ENCODE measurements at places on chromosomes 16 and 17. TPM values are rescaled to one million over a fixed set of nuclear protein-coding genes. Genes with fewer than 3 reads are reported as not detected.

The CNTNAP4 gene
- 1.1 TPM for total RNA-seq

The PNMT gene
- 27.2 TPM for total RNA-seq

GRCh38 chr16:57612494-57612893 lies 15.9 kb upstream of the ADGRG1 start:
- H3K27ac ChIP-seq: no peak overlapping the region
- H3K36me3 ChIP-seq: no peaks in the 10 kb centered on the region
- H3K4me1 ChIP-seq: no peaks in the 10 kb centered on the region
- no peaks in the 10 kb centered on the region for H3K27me3 ChIP-seq

The GSDMA gene
- total RNA-seq: not detected

DNA sequence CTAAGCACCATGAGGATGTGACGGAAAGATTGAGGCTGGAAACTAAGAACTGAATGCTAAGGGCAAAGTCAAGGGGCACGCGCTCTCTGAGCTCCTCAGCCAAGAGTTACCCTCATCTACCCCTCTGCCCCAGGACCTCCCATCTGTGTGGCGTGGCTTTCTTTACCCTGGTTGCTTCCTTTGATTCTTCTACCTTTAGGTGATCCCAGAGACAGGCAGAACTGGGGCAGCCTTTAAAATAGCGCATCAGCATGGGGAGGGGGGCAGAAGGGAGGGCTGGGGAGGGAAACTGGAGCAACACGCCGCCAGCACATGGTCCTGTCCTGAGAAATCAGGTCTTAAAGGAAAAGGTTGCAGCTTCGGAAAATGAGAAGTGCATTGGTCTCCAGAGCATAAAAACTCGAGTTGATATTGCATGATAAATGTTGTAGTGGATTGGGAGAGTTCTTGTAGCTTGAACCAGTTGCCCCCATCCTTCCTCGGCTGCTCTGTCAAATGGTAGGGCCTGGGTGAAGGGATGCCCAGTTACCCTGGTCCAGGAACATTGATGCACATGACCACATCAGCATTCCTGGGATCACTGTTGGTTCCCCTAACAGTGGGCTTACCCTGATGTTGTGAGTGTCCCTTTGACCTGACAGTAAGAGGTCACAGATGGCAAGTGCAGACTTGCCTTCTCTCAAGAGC lies 29.7 kb downstream of the LDHD start:
- DNase-seq: no peak
- H3K4me3 ChIP-seq: no peak overlapping the region
- H3K36me3 ChIP-seq: no peaks in the 10 kb centered on the region

DNA sequence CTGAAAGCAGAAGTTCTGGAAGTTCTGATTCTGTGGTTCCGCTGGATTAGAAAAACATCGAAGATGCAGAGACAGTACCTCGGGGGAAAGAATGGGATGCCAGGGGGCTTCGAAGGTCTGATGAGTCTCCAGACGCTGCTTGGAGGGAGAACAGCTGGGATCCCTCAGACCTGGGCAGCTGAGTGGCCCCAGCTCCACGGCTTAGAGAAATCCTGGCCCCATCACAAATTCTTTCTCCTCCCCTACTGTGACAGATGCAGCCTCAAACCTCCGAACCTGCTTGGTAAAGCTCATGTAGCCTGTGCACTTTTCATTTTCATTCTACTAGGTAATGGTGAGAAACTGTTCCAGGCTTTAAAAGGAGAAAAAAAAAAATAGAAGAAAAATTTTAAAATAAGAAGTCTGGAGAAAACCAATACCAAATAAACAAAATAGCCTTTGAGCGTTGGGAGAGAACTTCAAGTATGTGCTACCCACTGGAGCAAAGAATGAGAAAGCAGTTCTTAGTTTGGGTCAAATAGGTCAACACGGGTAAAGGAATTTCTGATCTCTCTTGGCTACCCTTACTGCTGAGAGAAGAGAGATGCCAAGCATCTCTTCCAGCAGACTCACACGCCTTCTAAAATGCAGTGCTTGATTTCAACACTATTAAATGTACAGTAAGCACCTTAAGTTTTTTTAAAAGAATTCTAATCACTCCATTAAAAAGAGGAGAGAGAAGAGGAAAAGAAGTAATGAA lies 19.9 kb downstream of the MAF start:
- no peak for DNase-seq
- H3K4me1 ChIP-seq: no peaks in the 10 kb centered on the region
- no peaks in the 10 kb centered on the region for H3K36me3 ChIP-seq

- no peak for DNase-seq
- H3K4me1 ChIP-seq: no peaks in the 10 kb centered on the region
- no peak overlapping the region for H3K27ac ChIP-seq
- peaks cover 40% of the 10 kb centered on the region for H3K36me3 ChIP-seq
- H3K4me3 ChIP-seq: no peak overlapping the region
These were observed 12.7 kb downstream of the EARS2 start for GRCh38 chr16:23544436-23544835.

The SOCS1 gene
- total RNA-seq: 11.0 TPM

The TSPOAP1 gene
- total RNA-seq: 92.1 TPM

The FAM20A gene
- total RNA-seq: 15.9 TPM

- DNase-seq: peak; percentile 91
- no peaks in the 10 kb centered on the region for H3K27me3 ChIP-seq
- H3K4me1 ChIP-seq: no peaks in the 10 kb centered on the region
- no peak overlapping the region for H3K27ac ChIP-seq
These were observed 1.9 kb upstream of the LCMT1 start for GRCh38 chr16:25109643-25110042.

All from cardiac muscle cell (in vitro differentiated cells and primary cell).